ENCODE measurements at places on chromosomes 5 and 9. TPM values are rescaled to one million over a fixed set of nuclear protein-coding genes. Genes with fewer than 3 reads are reported as not detected.

PCDHAC2 gene
- total RNA-seq = 3.0 TPM

CTXN3 gene
- 1.1 TPM for total RNA-seq

TLX3 gene
- 0.32 TPM for total RNA-seq

FBXW2 gene
- total RNA-seq = 48.5 TPM

SV2C gene
- total RNA-seq = 2.1 TPM

GRCh38 chr9:137083394-137084004 lies 3.3 kb upstream of the MAN1B1 start:
- DNase-seq = no peak

- no peak for DNase-seq
These were observed at the start of gene STOM for GRCh38 chr9:121369595-121370265. TSS of gene STOM (minus strand) at chr9:121370250. CDS start at chr9:121370187, 63 bp downstream.

DNA sequence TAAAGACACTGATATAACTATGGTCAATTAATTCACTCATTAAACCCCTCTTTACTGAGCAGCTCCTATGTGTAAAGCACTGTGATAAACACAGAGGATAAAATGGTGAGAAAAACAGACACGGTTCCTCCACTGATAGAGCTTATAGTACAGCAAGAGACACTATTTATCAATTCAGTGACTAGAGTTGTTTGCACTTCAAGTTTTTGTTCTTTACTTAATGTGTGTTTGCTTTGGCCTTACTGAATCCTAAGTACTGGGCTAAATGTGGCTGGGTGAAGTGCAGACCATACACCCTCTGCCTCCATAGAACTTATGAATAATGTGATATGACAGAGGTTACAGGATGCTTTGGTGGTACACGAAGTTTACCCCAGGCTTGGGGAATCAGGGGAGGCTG lies 80.1 kb upstream of the ITGA1 start:
- no peak for DNase-seq

- DNase-seq = no peak
These were observed 103.1 kb downstream of the ZNF608 start for GRCh38 chr5:124643336-124643735.

DNA sequence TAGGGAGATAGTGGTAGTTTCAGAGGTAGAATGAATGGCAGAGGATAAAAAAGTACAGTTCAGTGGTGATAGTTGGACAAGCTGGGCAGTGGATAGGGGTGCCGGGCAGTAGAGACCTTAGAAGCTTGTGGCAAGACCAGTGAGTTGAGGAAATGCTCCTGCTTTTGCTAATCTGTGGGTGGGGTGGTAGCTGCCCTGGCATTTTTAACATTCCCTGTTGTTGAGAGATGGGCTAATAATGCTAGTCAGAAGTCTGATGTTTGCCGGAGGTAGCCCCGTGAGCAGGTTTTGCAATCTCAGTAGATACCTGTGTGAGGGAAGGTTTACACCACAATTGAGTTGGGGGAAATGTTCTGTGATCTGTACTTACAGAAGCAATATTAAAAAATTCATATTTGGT lies 91.1 kb downstream of the TRIO start:
- no peak for DNase-seq

DNA sequence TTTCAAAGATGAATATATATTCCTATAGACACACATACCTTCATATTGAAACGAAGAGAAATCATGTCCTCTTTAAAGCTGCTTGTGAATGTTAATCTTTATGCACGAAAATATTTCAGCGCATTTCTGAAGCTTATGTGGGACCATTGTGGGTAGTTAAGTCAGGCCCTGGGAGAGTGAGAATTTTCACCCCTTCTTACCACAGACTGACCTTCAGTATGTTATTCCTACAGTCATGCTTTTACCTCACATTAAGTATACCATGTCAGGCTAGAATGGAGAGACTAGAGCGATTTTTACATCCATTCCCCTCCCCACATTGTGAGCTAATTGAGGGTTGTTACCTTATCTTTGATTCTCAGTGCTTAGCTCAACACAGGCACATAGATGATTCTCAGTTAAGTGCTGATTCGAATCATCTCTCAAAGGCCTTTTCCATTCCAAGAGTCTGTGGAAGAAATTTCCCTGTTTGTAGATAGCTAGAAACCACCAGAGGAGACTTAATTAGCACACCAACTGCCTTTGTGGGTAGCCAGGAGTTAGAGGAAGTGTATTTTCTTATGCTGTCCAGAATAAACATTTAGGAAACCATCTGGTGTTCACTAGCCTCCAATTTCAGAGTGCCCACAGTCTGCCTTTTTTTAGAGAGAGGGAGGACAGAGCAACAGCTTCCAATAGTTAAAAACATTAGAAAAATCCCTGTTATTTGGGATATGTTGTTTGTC lies 110.5 kb downstream of the MEGF10 start:
- no peak for DNase-seq

GRCh38 chr5:32405507-32405906 lies 39.0 kb downstream of the ZFR start:
- DNase-seq = no peak

- no peak for DNase-seq
These were observed 265.4 kb upstream of the VLDLR start for GRCh38 chr9:2356041-2356790.

DNA sequence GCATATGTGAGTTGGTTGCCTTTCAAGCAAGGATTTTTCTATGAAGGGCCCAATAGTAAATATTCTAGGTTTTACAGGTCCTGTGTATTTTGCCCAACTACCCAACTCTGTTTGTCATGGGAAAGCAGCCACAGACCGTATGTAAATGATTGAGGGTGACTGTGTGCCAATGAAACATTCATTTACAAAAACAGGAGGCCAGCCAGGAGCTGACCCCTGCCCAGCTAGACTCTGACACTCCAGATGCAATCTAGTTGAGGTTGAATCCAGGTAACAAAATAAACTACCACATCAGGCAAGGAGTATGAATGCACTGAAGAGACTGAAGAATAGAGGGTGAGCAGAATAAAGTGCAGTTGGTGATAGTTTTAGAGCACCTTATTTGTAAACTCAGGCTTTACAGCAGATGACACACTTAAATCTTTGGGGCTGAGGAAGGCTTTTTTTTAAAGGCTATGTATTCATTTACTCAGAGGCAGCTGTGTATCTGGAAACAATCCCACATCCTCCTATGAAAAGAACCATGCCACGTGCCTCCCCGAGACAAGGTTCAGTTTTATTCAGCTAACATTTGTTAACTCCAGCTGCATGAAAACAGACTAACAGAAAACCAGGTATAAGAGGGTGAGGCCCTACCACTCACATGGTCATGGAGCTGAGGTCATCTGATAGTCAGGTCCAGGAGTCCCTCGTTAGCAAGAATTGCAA lies 60.7 kb downstream of the SLC1A1 start:
- DNase-seq = no peak

DNA sequence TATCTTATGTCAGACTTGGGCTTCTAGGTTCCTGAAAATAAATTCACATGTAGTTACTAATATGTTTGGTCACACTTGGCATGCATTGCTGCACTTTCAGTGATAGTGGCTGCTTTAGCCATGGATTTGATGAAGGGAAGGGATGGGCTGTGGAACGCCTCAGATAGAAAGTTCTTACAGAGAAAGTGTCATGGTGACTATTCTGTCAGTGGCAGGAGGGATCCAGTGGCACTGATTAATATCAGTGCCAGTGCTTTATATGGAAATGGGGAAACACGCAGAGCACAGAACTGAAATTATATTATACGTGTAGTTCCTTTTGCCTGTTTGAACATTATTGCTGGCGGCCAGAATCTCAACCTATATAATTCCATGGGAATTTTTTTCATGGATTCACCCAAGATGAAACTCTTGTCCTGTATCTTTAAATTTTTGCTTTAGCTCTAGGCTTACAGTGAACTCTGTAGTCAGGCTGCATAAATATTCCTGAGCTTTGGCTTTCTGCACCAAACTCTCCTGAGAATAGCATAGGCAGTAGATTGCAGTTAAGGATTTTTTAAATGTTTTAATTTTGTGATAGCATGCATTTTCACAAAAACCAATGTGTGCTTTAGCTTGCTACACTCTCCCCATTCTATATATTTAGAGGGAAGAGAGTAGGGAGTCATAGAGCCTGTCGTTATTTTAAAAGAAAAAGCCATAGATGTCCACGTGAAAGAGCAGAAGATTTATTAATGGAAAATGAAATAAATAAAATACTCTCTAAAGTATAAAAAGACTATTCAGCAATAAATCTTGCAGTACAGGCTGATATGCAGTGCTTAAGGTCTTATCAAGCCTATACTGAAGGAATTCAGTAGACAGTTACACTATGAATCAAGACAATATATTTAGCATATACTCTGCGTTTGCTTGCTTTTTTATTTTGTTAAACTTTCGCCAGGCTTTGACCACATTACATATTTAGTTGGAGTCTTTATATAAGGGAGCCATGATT lies 98.7 kb downstream of the EDIL3 start:
- DNase-seq = no peak

GRCh38 chr5:9294793-9295465 lies 250.9 kb downstream of the SEMA5A start:
- DNase-seq = no peak

DNA sequence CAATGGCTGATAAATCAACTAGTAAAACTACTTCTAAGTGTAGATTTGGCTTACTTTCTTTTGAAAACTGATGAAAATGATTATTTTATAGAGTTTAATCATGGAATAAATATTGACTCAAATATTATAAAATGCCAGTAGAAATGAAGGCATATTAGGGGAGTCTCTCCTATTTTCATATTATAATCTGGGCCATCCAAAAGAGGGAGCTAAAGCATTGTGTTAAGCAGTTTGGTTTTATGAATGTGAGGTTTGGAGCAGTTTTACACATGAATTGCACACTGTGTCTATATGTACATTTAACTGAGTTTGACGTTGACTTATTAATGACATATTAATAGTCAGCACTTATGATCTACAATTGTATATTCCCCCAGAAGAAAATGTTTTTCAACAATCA lies 17.4 kb downstream of the CDH9 start:
- no peak for DNase-seq

DNA sequence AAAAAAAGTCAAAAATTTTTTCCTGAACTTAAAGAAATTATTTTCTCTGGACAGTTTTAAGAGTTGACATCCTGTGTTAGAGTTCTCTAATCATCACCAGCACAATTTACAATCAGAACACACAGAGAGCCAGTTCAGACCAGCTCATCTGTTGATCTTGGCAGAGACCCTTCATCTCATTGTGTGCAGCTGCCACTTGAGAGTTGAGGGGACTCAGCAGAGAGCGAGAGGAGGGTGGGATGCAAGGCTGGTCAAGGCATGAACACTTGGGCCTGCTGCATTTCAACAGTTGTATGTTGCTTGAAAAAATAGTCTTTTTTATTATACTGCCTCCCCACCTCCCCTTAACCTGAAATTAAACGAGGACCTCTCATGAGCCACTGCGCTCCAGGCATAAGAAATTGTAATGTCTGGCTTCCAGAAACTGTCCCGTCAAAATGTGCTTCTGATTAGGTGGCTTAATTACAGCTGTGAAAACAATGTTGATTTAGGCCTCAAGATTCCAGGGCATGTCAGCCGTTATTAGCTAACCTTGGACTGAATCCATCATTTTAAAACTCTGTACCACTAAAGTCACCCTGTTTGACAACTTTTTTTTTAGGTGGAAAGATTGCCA lies 383.6 kb downstream of the CCDC171 start:
- DNase-seq = peak; percentile 54

DNA sequence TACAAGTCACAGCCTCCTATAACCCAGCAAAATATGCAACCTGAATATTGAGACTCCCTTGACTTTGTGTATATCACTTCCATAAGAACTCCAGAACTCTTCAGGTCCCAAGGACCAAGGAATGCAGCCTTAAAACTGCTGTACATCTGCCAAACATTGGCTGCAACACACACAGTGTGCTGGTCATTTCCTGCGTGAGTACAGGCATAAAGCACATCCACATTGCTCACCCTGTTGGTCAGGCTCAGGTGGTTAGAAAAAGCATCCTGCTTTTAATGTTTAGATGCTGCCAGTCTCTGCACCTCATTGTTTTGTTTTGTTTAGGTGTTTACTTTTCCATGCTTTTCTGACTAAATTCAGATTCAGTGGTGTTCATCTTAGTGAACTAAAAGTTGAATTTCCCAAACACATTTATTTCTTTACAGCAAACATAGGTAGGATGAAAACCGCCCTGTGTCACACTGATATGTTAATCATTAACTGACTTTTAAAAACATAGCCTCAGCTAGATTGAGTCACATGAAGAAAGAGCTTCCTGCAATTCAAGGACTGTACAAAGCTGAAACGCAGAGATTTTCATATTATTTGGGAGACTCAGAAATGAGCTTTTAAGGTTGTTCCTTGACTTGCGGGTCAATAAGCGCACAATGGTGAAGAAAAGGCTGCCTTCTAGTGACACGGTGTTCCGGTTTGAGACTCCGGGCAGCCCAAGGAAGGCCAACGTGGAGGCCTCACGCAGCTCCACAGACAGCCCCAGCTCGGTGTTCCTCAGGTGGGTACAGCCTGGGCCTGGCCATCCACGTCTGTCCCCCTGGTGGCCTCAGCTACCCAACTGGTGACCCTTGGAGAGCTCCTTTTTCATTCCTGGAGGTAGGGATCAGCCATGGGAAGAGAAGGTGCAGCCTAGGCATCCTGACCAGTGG lies 52.2 kb upstream of the GRAMD2B start:
- DNase-seq = no peak

GRCh38 chr9:1995084-1995483 lies 20.1 kb upstream of the SMARCA2 start:
- DNase-seq = no peak

GRCh38 chr5:126400621-126401251 lies 22.5 kb upstream of the GRAMD2B start:
- no peak for DNase-seq

GRCh38 chr9:136726631-136727191 lies 14.3 kb downstream of the DIPK1B start:
- no peak for DNase-seq

GRCh38 chr5:112385566-112385965 lies 33.5 kb downstream of the EPB41L4A start:
- DNase-seq = no peak

GRCh38 chr9:114053246-114054005 lies 24.7 kb downstream of the AMBP start:
- DNase-seq = no peak

All from urinary bladder (tissue), 4 donors.